HT-29 (cell line): ENCODE measurements at places on chromosomes 4 and X. TPM values are rescaled to one million over a fixed set of nuclear protein-coding genes. Genes with fewer than 3 reads are reported as not detected.

DNA sequence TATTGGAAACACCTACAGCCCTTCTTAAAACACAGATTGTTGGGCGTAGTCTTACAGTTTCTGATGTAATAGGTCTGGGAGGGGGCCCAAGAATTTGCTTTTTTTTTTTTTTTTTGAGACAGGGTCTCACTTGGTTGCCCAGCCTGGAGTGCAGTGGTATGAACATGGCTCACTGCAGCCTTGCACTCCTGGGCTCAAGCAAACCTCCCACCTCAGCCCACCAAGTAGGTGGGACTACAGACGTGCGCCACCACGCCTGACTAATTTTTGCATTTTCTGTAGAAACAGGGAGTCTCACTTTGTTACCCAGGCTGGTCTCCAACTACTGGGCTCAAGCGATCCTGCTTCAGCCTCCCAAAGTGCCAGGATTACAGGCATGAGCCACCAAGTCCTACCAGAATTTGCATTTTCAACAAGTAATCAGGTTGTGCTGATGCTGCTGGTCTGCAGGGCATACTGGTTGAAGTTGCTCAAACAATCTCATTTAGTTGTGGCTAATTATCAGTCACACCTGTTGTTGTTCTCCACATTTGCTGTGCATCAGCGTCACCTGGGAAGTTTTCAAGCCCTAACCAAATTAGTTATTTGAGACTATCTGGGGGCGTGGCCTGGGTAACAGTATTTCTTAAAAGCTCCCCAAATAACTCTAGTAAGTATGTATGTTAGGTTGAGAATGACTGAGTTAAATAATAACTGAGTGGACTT lies 14.0 kb downstream of the TMEM154 start:
- DNase-seq: no peak

ATP2B3 gene
- total RNA-seq: not detected in 2 replicates

GRCh38 chr4:88015659-88016295 lies 8.3 kb downstream of the PKD2 start:
- no peak for DNase-seq

DNA sequence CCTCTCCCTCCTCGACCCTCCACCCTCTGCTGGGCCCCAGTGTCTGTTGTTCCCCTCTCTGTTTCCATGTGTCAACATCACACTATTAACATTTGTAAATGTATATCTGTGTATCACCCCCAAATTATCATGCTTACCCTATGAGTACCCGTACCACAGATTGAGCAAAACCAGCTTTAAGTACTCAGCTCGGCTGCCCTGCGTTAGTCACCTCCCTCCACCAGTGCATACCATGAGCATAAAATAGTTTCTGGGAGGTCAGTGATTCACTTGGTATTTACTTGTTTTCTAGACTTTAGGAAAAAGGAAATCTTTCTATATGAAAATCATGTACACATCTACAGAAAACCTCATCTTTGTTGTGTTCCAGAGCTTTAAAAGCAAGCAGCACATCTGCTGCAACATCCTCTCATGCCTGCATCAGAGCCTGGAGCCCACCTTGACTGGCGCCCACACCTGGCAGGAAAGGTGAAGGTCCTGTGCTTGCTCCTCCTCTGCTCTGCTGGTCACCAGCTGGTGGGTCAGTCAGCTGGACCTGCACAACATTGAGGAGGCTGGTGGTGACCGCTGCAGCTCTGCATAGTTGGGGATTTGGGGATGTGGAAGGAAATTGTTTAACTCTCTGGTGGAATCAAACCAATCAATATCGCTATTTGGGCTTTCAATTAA lies 214.4 kb upstream of the KLF3 start:
- DNase-seq: peak; percentile 65

MMRN1 gene
- 0.03 TPM in 1 of 2 replicates, not detected in the other for total RNA-seq

GRCh38 chr4:169963998-169964397 lies 62.2 kb downstream of the MFAP3L start:
- no peak for DNase-seq

CCSER1 gene
- 12.3 and 14.0 TPM in 2 replicates for total RNA-seq

CLDN22 gene
- total RNA-seq: not detected in 2 replicates

- no peak for DNase-seq
Observed at GRCh38 chr4:183758758-183759447, 99.8 kb downstream of the TRAPPC11 start.

AP1AR gene
- total RNA-seq: 57.0 and 105 TPM in 2 replicates

HS3ST1 gene
- total RNA-seq: 53.5 and 64.6 TPM in 2 replicates

DNA sequence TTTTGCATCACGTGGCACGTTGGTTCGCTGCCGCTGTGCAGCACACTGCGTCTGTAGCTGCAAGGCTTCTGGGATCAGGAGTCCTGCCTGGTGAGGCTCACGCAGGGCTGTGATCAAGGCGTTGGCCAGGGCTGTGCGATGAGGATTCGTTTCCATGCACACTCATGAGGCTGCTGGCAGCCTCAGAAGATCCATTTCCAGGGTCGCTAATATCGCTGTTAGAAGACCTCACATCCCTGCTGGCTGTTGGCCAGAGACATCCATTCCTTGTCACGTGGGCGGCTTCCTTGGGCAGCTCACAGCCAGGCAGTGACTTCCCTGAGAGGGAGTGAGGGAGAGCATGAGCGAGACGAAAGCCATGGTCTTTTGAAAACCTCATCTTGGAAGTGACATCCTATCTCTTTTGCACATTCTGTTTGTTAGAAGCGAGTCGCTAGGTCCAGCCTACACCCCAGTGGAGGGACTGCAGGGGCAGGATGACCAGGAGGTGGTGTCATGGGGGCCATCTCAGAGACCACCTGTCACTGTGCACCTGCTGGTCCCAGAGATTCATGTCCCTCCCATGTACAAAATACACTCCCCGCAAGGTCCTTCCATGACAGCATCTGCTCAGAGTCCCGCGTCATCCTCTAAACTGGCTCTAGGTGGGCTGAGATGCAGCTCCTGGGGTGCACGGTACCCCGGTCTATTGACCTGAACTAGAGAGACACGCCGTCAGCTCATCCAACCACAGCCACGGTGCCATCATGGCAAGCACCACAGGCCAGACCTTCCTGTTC lies 12.2 kb downstream of the RGS12 start:
- no peak for DNase-seq

ARHGEF38 gene
- 3.6 and 5.0 TPM in 2 replicates for total RNA-seq

LINC00632 gene
- total RNA-seq: not detected in 2 replicates

- DNase-seq: no peak
Observed at GRCh38 chrX:44432641-44433040, 89.2 kb upstream of the EFHC2 start.

DNA sequence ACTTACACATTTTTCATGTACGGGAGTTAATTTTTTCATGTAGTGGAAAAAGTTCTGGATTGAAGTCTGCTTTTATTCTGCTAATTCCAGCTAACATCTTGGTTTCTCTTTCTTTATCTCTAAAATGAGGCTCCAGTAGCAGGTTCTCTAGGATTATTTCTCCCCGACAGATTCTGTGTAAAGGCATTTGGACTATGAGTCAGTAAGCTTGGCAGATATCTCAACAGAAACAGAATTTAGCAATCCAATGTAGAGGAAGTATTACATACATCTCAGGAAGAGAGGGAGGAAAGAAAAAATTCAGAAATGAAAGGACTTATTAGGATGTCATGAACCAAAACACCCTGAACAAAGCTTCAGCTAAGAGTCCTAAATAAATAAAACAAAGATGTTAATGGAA lies 1682.3 kb upstream of the TENM3 start:
- DNase-seq: no peak

SRPX2 gene
- 0.28 and 0.78 TPM in 2 replicates for total RNA-seq

TACR3 gene
- total RNA-seq: not detected in 2 replicates

NHS gene
- 5.3 and 6.3 TPM in 2 replicates for total RNA-seq

- no peak for DNase-seq
Observed at GRCh38 chr4:75037252-75037651, 104.3 kb downstream of the PARM1 start.

TRIM75 gene
- total RNA-seq: not detected in 2 replicates

H2BW2 gene
- not detected in 2 replicates for total RNA-seq

PRR32 gene
- not detected in 2 replicates for total RNA-seq

GRCh38 chr4:60089546-60090273 lies 1110.4 kb upstream of the ADGRL3 start:
- no peak for DNase-seq

KLHL13 gene
- total RNA-seq: 0.13 and 0.89 TPM in 2 replicates

GRCh38 chrX:7117587-7117986 lies 29.9 kb upstream of the STS start:
- DNase-seq: no peak

DNA sequence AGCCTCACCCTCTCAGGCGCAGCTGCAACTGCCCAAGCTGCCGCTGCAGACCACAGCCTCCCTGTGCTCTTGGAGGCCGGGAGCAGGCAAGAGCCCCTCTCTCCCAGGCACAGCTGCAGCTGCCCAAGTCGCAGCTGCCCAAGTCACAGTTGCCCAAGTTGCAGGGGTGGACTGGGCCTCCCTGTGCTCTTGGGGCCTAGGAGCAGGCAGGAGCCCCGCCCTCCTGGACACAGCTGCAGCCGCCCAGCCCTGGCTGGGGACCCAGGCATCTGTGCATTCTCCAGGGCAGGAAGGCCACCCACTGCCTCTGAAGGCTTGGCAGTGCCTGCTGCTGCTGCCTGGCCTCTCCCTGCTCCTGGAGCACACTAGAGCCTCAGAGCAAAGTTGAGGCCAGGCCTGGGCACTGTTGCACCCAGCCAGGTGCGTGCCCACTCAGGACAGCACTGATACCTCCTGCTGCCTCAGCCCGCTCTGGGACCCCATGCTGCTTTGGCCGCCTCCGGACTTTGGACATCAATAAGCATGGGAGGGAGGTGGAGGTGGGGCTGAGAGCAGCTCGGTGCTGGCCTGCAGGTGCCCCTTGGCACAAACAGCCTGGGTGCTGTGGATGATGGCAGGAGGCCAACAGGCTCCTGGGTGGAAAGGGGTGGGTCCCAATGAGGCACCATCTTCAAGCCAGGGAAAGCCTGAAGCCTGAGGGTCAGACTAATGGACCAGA lies 247.5 kb downstream of the PDGFC start:
- DNase-seq: no peak

DNA sequence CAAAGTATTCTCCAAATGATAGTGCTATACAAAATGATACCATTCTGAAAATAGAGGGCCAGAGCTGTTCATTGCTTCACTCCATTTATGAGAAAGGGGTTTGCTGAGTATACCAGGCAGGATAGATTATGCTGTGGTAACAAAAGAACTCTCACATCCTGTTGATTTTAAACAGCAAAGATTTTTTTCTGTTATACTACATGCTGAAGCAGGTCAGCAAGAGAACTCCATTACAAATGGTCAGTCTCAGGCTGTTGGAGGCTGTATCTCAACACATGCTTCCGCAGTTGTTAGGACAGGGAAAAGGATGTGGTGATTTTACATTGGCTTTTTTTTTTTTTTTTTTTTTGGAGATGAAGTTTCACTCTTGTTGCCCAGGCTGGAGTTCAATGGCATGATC lies 13.7 kb upstream of the KLHL5 start:
- DNase-seq: no peak

DNA sequence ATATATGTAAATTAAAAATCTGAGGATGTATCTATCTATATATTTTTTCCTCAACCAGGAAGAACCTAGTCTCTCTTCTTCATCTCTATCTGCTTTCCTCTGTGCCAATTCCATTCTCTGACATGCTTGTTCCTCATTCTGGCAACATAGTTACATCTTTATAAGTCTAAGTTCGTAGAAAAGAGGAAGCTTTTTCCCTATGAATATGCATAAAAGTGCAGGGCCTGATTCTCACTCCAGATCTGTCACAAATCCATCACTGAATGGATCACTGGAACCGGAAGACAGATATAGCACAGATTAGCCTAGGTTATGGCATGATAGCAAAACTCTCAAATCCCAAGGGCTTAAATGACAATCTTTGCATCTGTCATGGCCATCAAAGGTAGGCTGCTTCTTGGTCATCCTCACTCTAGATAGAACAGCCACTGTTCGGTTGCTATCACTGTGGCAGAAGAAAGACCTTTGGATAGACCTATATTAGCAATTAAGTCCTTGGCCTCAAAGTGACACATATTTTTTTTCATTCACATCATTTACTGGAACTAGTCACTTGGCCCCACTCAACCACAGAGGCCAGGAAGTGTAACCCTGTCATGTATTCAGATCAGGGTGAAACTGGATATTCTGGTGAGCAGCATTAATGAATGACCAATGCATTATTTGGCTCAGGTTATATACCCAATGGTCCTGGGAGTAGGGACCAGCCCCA lies 22.2 kb downstream of the DTHD1 start:
- DNase-seq: no peak

- no peak for DNase-seq
Observed at GRCh38 chr4:57607566-57608180, 497.5 kb upstream of the IGFBP7 start.

GRCh38 chrX:14079891-14080430 lies 50.3 kb upstream of the GEMIN8 start:
- DNase-seq: no peak

GRCh38 chr4:107366016-107366735 lies 330.1 kb upstream of the DKK2 start:
- no peak for DNase-seq

DNA sequence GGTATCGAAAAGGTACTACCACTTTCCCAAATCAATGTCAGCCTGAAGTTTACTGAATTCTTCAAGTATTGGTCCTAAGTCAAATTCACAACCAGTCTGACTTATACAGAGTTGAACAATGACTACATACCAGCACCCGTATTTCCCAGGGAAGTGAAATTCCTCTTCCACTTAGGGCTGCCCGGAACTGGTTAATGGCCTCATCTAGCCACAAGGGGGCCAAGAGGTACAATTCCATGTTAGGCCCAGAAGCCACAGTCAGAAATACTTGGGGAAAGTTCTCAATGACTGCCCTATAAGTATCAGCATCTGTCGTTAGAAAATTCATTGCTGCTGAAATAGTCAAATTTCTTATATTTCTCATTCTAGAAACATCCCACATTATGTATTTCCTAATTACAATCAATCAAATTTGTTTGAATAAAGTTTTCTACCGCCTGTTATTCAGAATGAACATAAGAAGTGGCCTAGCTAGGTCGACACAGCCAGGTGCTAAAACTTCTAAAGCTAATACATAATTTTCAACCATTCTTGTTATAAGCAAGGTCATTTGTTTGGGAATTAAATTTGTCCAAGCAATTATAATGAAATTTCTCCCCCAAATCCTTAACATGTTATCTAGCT lies 5.6 kb upstream of the PCDH7 start:
- DNase-seq: peak; percentile 84

DNA sequence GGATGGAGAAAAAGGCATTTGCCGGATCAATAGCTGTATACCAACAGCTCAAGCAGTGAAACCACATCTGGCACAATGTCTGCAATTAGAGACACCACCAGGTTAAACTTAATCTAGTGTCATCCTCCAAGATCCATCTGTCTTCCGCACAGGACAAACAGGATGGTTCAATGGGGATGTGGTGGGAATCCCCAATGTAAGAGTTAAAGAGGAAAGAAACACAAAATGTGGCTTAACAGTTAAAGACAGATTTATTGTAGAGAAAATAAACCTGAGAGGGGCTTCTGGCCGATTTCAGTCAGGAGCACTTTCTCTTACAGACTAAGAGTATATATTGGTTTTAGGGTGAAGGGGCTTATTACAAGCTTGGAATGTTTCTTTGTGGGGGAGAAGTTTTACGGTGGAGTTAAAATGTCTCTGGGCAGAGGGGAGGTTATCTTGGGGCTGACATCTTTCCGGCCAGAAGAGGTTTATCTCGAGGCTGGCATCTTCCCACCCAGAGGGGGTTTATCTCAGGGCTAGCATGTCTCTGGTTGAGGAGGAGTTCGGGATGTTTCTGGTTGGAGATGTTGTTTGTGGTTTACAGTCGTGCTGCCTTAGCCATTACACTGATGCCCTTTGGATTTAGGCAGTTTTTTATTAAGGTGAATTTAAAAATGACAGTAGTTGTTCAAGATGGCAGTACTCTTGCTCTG lies 61.7 kb downstream of the KANTR start:
- DNase-seq: no peak

ADGRG4 gene
- not detected in 2 replicates for total RNA-seq
